H7 (cell line): ENCODE measurements at places on chromosomes 2 and 18. TPM values are rescaled to one million over a fixed set of nuclear protein-coding genes. Genes with fewer than 3 reads are reported as not detected.

GRCh38 chr2:67070826-67071225 lies 326.3 kb upstream of the ETAA1 start:
- DNase-seq, result no peak

DNA sequence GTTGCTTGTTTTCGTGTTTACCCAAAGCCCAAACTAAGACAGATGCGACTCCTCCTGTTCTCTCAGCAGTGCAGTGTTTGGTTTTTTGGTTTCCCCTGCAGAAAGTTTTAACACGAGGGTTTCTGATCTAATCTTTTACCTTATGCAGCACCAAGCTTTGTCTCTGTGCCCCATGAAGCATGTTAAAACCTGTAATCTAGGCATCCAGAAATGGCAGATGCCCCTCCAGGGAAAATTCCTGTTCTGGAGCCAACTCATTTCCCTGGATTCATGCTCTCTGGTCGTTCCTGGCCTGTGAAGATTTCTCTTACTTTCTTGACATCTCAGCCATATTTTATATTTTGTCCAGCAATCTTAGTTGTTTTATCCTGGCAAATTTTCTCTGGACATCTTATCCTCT lies 91.5 kb downstream of the LTBP1 start:
- no peak for DNase-seq

DNA sequence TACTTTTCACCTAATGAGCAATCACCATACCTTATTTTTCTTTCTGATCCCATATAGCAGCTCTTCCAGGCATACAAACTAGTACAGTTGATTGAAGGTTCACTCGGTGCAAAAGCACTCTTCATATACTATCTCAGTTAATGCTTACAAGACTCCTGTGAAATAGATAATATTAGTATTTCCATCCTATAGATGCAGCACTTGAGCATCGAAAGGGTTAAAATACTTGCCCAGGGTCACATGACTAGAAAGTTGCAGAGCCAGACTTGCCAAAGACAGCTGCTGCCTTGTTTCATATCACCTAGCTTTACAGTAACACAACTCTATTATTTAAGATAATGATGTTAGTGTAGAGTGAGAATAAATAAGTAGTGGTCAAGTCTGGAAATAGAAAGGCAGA lies 466.0 kb upstream of the TNP1 start:
- DNase-seq, result no peak

GRCh38 chr2:173272849-173273248 lies 81.8 kb upstream of the CDCA7 start:
- peak; percentile 21 for DNase-seq

DNA sequence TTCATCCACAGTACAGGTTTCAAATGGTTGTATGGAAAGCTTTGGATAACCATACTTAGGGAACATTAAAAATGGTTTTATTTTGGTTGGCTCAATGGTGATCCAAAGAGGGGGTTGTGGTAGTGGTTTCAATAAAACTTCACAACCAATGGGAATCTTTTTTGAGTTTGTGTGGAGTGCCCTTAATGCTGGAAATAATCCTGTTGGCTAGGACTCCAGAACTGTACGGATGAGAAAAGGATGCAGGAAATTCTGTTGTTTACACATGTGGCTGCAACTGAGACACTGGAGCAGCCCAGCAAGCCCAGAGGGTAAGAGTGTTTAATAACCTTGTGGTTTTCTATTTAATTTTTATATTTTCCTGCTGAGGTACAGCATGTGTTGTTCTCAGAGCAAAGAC lies at the start of gene CCDC102B:
Gene CCDC102B (plus strand): TSS at position 210 of the 400 bp plus-strand sequence. CDS start 38,684 bp downstream, outside the sequence.
- DNase-seq, result no peak

Gene RPRM
- 84.1 and 92.3 TPM in 2 replicates for total RNA-seq

DNA sequence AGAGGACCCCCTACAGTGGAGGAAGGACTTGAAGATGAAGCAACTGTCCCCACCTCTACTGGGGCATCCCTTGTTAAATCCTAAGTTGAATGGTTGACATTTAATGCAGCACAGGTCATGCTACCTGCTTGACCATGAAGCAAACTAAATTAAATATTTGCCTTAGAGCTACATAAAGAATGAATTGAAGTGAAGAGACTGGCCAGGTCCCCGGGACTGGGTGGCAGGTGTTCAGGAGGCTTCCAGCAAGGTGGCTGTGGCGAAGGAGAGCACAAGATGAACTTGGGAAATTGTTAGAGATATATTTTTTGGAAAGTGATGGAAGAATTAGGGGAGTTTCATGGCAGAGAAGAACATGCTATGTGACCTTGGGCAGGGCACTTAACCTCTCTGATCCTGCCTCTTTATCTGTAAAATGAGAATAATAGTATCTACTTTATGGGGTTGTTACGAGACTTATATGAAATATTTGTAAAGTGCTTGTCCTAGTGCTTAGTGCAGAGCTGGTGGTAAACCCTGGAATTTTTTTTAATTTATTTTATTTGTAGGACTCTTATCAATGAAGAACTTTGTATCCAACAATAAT lies 37.3 kb downstream of the EFR3B start:
- DNase-seq, result no peak

- DNase-seq, result no peak
These were observed 13.4 kb upstream of the ITGB6 start for GRCh38 chr2:160213511-160213910.

Gene IL36RN
- not detected in 2 replicates for total RNA-seq

GRCh38 chr2:186934420-186934819 lies 85.5 kb upstream of the ZSWIM2 start:
- DNase-seq, result no peak

DNA sequence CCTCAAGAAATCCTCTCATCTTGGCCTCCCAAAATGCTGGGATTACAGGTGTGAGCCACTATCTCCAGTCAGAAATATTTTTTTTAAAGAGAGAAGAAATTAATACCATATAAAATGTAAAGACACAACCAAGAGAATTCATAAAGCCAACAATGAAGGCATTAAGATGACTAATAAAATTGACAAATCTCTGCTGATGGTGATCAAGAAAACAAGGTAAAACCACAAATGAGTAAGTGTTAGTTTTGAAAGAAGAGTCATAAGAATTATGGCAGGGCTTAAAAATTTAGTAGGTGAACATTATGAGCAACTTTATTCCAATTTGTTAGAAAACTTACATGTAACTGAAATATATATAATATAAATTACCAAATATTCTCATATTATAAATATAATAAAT lies 752.8 kb upstream of the CELF4 start:
- no peak for DNase-seq

- DNase-seq, result no peak
These were observed 46.3 kb downstream of the TMEM247 start for GRCh38 chr2:46525522-46526155.

- DNase-seq, result peak; percentile 28
These were observed 50.0 kb upstream of the HPCAL1 start for GRCh38 chr2:10252661-10253060.

Gene TNFRSF11A
- total RNA-seq, result 1.2 and 2.8 TPM in 2 replicates

Gene PLGLB1
- total RNA-seq, result 0.33 TPM in 1 of 2 replicates, not detected in the other

Gene SERPINB12
- total RNA-seq, result not detected in 2 replicates

DNA sequence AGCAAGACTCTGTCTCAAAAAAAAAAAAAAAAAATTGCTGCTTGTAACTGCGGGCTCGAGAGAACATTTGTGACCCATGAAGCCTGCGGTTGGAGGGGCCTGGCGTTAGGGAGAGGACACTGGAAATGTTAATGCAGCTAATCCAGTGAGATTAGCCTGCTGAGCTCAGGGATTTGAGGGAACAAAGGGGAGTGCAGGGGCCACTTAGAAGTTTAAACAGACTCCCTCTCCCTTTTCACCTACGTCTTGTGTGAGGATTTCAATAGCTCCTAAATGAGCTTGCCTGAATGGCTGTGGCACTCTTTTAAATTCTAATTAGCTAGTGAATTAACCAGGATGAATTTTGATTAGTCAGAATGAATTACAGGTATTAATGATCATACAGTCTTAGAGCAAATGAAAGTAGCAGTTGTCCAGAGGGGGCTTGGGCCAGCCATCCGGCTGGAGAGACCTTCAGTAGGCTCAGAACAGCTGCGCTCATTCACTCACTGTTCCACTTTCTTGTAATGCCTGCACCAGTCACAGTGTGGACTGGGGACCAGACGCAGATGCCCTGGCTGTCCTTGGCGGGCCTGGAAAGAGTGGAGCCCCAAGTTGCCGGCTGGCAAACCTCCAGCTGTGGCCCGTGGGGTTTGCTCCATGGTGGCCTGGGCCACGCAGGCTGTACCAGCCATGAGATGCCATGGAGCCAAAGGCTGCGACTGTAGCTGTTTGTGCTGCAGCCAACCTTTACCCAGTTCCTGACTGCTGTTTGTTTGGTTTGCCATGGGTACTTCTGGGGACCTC lies 20.8 kb downstream of the LDLRAD4 start:
- DNase-seq, result peak; percentile 77

DNA sequence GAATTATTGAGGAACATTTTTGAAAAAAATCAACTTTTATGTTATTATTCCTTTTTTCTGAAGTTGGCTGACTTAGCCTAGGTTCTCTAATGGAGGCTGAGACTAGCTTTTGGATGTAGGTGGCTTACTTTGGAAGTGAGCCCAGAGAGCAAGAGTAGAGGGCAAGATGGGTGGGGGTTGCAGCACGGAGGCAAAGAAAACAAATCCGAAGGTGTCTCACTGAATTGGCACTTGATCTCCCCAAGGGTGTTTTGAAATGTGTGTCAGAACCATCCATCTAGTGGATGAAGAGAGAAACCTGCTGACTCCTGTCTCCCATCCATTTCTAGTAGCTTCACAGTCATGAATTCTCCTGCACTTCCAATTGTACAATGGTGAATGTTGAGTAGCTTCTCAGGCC lies 390.7 kb downstream of the TMEM182 start:
- DNase-seq, result no peak

DNA sequence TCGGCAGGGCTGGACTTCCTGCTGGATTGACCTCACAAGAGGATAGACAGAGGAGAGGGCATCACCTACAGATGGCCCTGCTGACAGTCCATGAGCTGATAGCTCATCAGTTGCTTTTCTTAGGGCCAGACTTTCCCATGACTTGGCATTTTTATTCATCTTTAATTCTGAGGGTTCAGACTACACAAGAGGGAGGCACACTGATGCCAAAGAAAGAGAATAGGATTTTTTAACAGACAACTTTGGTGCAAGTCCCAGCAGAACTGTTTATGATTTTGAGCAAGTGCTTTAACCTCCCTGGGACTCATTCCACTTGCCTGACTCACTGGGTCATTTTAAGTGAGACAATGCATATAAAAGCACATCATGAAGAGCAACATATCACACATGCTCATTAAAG lies 299.2 kb downstream of the INSIG2 start:
- DNase-seq, result no peak

- DNase-seq, result no peak
These were observed 122.2 kb upstream of the OSR1 start for GRCh38 chr2:19480673-19481072.

DNA sequence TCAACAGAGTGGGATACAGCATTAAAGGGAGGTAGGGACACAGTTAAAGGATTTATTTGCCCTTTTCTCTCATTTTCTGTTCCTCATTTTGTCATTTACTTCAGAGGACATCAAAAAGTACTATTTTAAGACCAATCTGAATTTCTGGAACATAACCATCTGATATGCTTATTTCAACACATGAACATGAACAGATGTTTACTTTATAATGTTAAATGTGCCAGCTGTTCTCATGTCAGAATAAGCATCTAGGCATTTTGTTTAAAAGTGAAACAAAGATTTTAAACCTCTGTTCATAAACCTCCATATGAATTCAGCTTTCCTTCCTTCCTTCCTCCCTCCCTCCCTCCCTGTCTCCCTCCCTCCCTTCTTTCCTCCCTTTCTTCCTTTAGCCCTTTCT lies 677.7 kb downstream of the CNTNAP5 start:
- DNase-seq, result no peak

- DNase-seq, result peak; percentile 54
These were observed 18.5 kb upstream of the CCDC93 start for GRCh38 chr2:118032169-118033013.

Gene TRIM43
- not detected in 2 replicates for total RNA-seq

DNA sequence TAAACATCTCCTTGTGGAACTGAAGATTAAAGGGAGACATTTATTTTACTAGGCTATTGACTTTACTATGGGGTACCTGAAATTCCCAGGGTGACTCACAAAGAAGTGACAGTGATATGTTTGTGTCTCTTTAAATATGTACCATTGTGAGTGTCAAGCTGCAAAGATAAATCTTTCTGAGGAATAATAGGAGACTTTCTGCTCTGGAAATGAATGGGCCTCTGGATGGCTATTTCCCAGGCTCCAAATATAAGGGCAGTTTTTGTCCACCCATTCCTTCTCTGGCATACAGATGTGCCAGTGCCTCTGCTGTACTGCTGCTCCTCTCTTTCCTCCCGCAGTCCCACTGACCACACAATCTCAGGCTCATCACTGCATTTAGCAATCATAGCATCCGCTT lies 586.4 kb upstream of the CNTNAP5 start:
- DNase-seq, result no peak

DNA sequence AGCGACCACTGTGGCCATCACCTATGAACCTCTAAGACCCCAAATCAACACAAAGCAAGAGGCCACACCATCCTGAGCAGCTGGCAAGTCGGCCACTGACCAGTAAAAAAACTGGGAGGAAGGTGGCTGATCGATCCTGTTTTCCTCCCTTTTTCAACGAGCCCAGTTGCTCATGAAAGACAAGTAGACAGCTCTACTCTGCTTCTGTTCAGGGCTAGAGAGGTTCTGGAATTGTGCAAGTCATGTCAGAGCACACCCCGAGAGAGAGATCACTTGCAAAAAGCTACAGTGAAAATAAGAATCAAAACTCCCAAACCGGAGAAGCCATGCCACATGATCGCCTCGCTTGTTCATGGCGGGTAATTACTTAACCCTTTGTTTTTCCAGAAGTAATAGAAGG lies 34.6 kb downstream of the ZNF516 start:
- no peak for DNase-seq

GRCh38 chr2:176997792-176998169 lies 214.8 kb upstream of the HNRNPA3 start:
- no peak for DNase-seq

GRCh38 chr18:71020342-71021029 lies 731.6 kb downstream of the SOCS6 start:
- DNase-seq, result no peak

Gene RFX8
- 0.18 TPM in 1 of 2 replicates, not detected in the other for total RNA-seq

Gene MYL12B
- total RNA-seq, result 201 and 216 TPM in 2 replicates

DNA sequence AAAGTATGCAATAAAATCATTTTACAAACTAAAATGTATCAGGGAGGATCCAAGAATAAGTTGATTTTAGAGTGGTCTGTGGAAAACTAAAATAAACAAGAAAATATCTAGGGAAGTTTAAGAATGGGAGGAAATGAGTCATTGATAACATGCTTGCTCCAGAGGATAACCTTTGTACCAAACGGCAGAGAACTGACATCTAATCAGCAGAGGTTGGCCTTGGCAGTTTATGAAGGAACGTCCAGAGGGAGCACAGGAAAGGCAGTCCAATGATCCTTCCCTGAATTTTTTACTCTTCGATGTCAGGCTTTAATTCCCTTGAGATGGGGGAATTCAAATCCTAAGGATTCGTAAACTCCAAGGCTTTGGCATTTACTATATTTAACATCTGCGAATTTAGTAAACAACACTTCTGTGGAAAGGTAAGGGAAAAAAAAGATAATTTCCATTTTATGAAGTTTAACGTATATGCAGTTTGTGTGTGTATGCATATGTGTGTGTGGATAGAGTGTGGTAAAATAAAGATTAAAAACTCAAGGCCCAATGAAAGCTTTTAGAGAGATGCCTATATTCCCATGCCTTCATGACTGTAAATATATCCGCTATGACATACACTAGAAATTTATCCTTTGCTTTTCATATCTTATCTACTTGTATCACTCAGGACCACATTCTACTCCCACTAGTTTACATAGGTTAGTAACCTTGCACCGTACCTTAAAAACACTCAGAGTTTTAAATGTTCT lies 8.7 kb upstream of the INPP1 start:
- DNase-seq, result no peak

Gene RETSAT
- 18.5 and 29.6 TPM in 2 replicates for total RNA-seq

Gene COL6A3
- 5.1 and 7.0 TPM in 2 replicates for total RNA-seq
